H54 (cell line): ENCODE measurements at places on chromosomes 7 and 10.

- no peak for DNase-seq
Observed at GRCh38 chr7:128103498-128104107, 72.4 kb upstream of the LRRC4 start.

DNA sequence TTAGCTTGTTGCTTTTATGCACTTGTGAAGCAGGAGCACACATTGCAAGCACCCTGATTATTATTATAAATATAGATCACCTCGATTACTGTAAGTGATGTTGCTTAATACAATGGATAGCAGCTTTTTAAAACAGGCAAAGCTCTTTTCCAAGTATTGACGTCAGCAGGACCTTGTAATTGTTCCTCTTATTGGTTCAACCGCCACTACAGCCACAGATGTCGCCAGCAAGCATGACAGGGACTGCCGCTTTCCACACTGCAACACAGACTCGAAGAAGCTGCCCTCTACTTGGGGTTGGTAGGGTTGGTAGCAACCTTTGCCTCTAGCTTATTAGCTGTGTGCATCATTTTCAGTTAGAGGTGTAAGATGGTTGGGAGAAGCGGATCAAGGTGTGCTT, 167.6 kb downstream of the ZNF365 start:
- no peak for DNase-seq

DNA sequence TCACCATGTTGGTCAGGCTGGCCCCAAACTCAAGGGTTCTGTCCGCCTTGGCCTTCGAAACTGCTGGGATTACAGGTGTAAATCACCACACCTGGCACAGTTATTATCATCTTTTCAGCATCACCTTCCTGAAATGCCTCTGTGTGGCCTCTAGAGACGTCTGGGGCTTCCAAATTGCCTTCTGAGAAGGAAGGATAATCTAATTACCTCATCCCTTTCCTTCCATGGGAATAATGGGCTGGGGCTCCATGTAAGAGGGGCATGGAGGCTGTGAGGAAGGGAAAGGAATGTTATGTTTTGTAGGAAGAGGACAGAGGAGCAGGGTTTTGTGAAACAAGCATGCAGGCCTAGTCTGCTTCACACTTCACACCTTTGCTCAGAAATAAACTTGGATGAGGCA, 22.2 kb upstream of the PODXL start:
- no peak for DNase-seq

DNA sequence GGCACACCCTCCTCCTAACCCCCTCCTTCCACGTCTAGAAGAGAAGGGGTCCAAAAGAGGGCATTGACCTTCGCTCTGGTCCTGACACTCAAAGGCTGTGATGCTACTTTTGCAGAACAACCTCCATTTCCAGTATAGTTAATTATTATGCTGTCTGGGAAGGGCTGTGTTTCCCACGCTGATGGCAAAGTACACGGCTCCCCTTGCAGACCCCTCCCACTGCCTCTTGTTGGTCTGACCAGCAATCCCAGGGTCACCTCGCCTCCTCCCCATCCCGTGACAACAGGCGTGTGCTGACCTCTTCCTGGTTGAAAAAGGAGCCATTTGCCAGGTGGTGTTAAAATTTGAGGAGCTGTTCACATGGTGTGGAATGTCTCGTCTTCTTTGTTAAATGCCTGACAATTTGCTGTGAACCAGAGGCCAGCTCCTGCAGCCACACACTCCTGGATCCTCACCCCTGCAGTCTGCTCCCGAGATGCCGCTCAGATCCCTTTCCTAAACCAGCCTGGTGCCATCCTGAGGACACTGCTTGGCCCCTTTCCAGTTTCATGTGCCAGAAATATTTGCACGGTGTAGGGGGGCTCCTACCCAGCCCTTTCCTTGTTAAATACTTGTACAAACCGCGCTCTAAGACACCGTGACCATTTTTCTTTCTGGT, 321.7 kb downstream of the WDR37 start:
- DNase-seq = no peak
